ENCODE measurements at places on chromosomes 3 and 15. TPM values are rescaled to one million over a fixed set of nuclear protein-coding genes. Genes with fewer than 3 reads are reported as not detected.

TMEM158 gene
- under 0.01 TPM for total RNA-seq

IL5RA gene
- not detected for total RNA-seq

GP5 gene
- not detected for total RNA-seq

ST3GAL6 gene
- 8.8 TPM for total RNA-seq

TGM5 gene
- total RNA-seq, result not detected

Measured in placental epithelial cell (primary cell).